ENCODE measurements at places on chromosomes 11 and 22. TPM values are rescaled to one million over a fixed set of nuclear protein-coding genes. Genes with fewer than 3 reads are reported as not detected.

The MPZL3 gene
- 18.8 TPM for polyA plus RNA-seq

The POTEH gene
- not detected for polyA plus RNA-seq

The ZNF214 gene
- polyA plus RNA-seq: 0.46 TPM

The MAPK11 gene
- polyA plus RNA-seq: 6.1 TPM

The CLDN25 gene
- not detected for polyA plus RNA-seq

The CAPN5 gene
- 26.6 TPM for polyA plus RNA-seq

The CDC42BPG gene
- polyA plus RNA-seq: 17.5 TPM

The CYB5R2 gene
- polyA plus RNA-seq: 10.0 TPM

The DRD2 gene
- polyA plus RNA-seq: 0.05 TPM

The INPP5J gene
- polyA plus RNA-seq: 3.3 TPM

The P4HA3 gene
- polyA plus RNA-seq: 0.08 TPM

The OR5AK2 gene
- not detected for polyA plus RNA-seq

All from esophagus (tissue), 2 donors.